ENCODE measurements at places on chromosomes 7 and 10.
A peak's percentile ranks its signal among the peaks of the same experiment; 100 is the strongest.

DNA sequence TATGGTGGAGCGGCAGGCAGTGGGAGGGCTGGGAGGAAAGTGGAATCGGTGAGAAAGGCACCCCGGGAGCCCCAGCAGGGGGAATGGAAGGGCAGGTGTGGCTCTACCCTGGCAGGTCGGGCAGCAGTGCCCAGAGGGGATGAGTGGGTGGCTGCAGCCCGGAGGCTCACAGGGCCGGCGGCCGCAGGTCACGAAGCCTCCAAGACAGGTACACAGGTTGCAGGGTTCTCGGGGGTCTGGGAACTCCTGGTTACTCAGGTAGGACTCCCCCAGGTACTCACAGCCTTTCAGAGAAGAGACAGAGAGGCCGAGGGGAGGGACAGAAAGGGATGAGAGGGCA, 21.8 kb downstream of the KCP start:
- DNase-seq, result no peak

DNA sequence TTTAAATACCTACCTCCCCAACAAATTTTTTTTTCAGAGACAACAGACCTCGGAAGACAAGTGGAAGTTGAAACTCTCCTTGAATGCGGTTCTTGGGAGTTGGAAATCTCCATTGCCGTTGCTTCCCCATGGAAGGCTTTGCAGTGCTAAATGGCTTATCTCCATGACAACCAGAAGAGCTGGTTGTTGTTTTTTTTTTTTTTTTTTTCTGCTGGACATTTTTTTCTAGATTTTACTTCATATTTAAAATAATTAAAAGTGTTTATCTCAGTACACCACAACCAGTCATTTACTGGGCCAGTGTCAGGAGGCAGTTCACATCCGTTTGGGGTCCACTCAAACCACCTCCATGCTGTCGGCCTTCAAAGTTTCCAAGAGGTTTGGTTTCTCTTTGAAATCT, 348.5 kb upstream of the PRKCQ start:
- no peak for DNase-seq

GRCh38 chr10:77578583-77579227, 58.9 kb downstream of the KCNMA1 start:
- DNase-seq, result no peak

DNA sequence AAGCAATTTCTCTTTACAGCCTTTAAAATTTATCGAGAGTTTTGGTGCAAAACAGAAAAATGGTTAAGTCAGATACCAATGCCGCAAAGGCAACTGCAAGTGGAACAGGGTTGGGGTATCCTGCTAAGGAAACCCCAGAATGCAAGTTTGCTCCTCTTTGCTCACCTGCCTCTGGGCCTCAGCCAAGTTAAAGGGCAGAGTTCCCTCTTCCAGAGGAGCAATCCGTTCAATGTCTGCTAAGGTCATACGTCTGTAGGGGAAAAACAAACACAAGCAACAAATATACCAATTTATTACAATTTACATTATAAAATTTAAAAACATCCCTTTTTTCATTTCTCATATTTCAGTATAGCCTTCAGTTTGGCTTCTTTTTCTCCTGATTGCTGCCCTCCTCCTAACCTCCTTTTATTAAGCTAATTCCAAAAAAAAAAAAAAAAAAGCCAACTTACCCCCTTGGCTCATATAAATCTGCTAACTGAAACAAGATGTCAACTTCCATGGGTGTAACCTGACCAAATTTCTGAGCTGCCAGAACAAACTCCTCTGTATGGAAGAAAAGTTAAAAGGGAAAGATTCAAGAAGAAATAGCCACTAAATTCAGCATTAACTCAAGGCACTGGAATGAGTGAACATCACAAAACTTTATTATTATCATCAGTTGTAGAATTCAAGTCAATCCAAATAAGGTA, 132.6 kb downstream of the SLC25A13 start:
- no peak for DNase-seq

DNA sequence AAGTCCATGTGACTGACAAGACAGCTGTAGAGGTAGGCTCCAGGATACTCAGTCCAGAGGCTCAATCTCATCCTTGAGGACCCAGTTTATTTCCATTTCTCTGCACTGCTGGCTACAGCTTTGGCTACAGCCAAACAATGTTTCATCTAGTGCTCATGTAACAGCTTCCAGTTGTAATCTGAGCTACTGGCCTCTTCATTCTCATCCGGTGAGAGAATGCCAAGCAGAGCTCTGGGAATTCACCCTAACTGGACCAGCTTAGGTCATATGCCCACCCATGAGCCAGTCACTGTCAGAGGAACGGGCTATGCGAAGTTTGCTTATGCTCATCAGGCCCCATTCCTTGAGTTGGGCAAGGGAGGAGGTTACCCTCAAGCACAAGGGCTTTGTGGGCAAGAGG, 192.9 kb downstream of the EVX1 start:
- DNase-seq, result no peak

- no peak for DNase-seq
Observed at GRCh38 chr10:74681917-74682627, 144.3 kb upstream of the KAT6B start.

DNA sequence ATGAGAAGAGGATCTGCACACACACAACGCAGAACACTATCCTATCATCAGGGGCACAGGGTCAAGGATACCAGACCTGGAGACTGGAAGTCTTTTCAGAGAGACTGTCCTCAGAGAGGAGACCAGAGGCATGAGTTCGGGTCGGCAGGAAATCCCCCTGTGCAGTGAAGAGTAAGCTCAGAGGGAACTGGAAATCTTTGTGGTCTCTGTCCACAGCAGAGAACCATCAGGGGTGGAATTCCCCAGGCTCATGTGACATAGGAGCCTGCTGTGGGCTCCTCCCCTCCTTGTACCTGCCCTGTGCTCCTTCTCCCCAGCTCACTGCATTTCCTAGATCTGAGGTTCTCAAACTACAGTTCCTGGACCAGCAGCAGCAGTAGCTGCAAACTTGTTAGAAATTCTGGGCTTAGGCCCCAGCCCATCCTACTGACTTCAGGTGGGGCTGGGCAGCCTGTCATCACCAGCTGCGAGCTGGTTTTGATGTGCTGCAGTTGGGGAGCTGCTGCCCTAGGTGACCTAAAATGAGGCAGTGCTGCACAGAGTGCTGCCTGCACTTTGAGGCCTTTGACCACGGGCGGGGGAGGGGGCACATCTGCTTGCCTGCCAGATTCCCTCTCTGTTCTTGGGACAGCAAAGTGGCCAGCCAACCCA, 2.4 kb downstream of the ZMIZ2 start:
- DNase-seq, result peak; percentile 54

GRCh38 chr7:138584696-138585095, 116.5 kb downstream of the SVOPL start:
- DNase-seq, result no peak

Measured in stimulated activated CD8-positive, alpha-beta memory T cell treated with anti-CD3 and anti-CD28 coated beads, Interleukin-4, amount 100 ng/mL, for 48 hours (primary cell).